ENCODE measurements at places on chromosomes 2 and 18.
A peak's percentile ranks its signal among the peaks of the same experiment; 100 is the strongest.

GRCh38 chr18:6623278-6623677, 106.2 kb upstream of the ARHGAP28 start:
- H3K27ac ChIP-seq, result no peak overlapping the region
- H3K4me3 ChIP-seq, result no peak overlapping the region
- no peaks in the 10 kb centered on the region for H3K36me3 ChIP-seq
- peaks cover 26% of the 10 kb centered on the region for H3K4me1 ChIP-seq
- DNase-seq, result no peak
- no peaks in the 10 kb centered on the region for H3K27me3 ChIP-seq

GRCh38 chr2:28292491-28292890, 100.2 kb upstream of the FOSL2 start:
- H3K4me3 ChIP-seq, result no peak overlapping the region
- no peak overlapping the region for H3K27ac ChIP-seq
- H3K27me3 ChIP-seq, result no peaks in the 10 kb centered on the region

- H3K4me3 ChIP-seq, result no peak overlapping the region
- no peaks in the 10 kb centered on the region for H3K36me3 ChIP-seq
- peak overlapping the region; percentile 66 for H3K27ac ChIP-seq
- DNase-seq, result no peak
- no peaks in the 10 kb centered on the region for H3K27me3 ChIP-seq
- peaks cover 56% of the 10 kb centered on the region for H3K4me1 ChIP-seq
Measured at GRCh38 chr2:102032368-102033030, 40.7 kb downstream of the IL1R2 start.

DNA sequence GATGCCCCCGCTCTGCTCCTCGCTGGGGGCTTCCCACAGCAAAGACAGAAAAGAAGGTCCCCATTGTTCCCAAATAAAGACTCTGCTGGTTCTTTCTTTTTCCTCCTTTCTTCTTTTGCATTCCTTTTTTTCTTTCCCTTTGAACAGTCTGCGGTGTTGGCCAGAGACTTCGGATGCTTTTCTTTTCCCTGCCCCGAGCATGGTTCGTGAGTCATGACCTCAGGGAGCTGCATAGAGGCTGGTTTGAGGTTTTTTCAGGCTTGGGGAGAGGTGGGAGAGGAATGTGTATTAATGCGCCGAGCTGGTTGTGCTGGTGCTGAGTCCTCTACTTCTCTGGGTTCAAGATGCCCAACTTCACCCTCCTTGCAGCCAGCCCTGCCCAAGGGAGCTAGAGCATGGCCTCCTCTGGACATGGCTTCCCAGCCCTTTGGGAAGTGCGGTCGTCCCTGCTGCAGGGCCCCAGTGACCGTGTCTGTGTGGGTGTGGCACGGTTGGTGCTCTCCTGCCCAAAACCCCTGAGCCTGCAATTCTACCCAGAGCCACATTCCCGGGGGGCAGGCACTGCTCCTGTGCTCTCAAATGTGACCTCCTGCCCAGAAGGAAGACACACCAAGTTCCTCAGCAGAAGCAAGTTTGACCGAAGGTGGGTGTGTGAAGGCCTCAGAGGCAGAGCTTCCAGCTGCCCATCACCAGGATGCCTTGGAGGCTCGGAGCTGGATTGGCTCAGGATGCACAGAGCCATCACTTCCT, 9.0 kb upstream of the ARHGEF4 start:
- no peak overlapping the region for H3K4me3 ChIP-seq
- no peak for DNase-seq
- H3K27ac ChIP-seq, result no peak overlapping the region
- peaks cover 8% of the 10 kb centered on the region for H3K27me3 ChIP-seq
- H3K36me3 ChIP-seq, result no peaks in the 10 kb centered on the region
- peaks cover 5% of the 10 kb centered on the region for H3K4me1 ChIP-seq

DNA sequence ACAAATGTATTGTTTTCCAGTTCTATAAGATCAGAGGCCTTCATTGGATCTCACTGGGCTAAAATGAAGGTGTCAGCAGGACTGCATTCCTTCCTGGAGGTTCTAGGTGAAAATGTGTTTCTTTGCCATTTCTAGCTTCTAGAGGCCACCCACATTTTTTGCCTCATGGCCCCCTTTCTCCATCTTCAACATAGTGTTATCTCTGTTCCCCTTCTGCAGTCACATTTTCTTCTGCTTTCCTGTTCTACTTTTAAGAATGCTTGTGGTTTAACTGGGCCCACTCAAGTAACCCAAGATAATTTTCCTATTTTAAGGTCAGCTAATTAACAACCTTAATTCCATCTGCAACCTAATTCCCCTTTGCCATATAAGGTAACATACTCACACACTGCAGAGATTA, 36.1 kb downstream of the METTL21A start:
- peaks cover 66% of the 10 kb centered on the region for H3K36me3 ChIP-seq
- no peaks in the 10 kb centered on the region for H3K27me3 ChIP-seq
- no peak overlapping the region for H3K27ac ChIP-seq
- no peak for DNase-seq
- no peaks in the 10 kb centered on the region for H3K4me1 ChIP-seq
- no peak overlapping the region for H3K4me3 ChIP-seq

- H3K4me1 ChIP-seq, result no peaks in the 10 kb centered on the region
- no peak overlapping the region for H3K27ac ChIP-seq
- no peaks in the 10 kb centered on the region for H3K27me3 ChIP-seq
- no peak for DNase-seq
Measured at GRCh38 chr2:97885841-97886240, 109.9 kb downstream of the TMEM131 start.

GRCh38 chr2:55092439-55092838, 42.2 kb upstream of the RTN4 start:
- no peak overlapping the region for H3K4me3 ChIP-seq
- no peak overlapping the region for H3K27ac ChIP-seq
- H3K4me1 ChIP-seq, result peaks cover 11% of the 10 kb centered on the region
- no peaks in the 10 kb centered on the region for H3K36me3 ChIP-seq

DNA sequence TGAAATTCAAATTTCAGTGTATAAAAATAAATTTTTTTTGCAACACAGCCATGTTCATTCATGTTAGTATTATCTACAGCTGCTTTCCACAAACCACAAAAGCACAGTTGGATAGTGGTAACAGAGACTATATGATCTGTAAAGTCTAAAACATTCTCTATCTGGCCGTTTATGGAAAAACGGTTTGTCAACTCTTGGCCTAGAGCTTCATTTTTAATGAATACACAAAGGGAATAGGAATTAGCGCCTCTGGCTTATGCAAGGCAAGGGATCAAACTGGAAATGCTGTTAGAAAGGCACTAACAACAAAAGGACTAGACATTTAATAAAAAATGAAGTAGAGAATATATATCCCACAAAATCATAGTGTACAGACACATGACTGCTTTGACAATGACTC, 211.9 kb downstream of the EXOC6B start:
- no peaks in the 10 kb centered on the region for H3K36me3 ChIP-seq
- H3K27ac ChIP-seq, result no peak overlapping the region
- H3K27me3 ChIP-seq, result no peaks in the 10 kb centered on the region
- H3K4me3 ChIP-seq, result no peak overlapping the region
- peaks cover 5% of the 10 kb centered on the region for H3K4me1 ChIP-seq

GRCh38 chr2:97754690-97755346, 41.4 kb downstream of the ZAP70 start:
- H3K27ac ChIP-seq, result no peak overlapping the region
- H3K27me3 ChIP-seq, result no peaks in the 10 kb centered on the region
- H3K4me1 ChIP-seq, result peaks cover 13% of the 10 kb centered on the region

DNA sequence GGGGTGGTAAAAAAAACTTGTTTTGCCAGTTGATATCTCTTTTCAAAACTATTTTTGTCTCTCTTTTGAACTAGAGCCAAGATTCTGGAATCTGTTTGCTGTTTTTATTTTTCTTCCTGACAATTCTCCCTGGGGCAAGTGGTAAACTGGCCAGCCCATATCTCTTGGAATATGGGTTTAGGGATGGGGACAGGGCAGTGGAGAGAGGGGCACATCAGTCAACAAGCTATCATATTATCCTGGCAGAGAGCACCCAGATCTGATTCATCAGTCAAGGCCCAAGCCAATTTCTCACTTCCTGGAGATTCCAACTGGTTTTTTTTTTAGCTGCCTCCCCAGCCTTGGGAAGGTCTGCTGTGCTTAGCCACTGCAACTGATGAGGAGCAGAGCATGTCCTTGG, 52.3 kb downstream of the ARHGAP28 start:
- H3K27ac ChIP-seq, result peak overlapping the region; percentile 39
- no peak for DNase-seq
- H3K4me1 ChIP-seq, result peaks cover 14% of the 10 kb centered on the region
- no peaks in the 10 kb centered on the region for H3K36me3 ChIP-seq

- DNase-seq, result peak; percentile 94
- peak within 1 kb of the TSS; percentile 99 for H3K27ac ChIP-seq
- H3K4me3 ChIP-seq, result peak within 1 kb of the TSS; percentile 95
- H3K36me3 ChIP-seq, result no peaks in the 10 kb centered on the region
- no peaks in the 10 kb centered on the region for H3K27me3 ChIP-seq
Measured at GRCh38 chr2:26244309-26245230, at the start of the genes HADHA and HADHB. Gene HADHA, minus strand, starts transcription at chr2:26244632. Its CDS starts 36 bp downstream, at chr2:26244596. Gene HADHB, plus strand, starts transcription at chr2:26244939. Its CDS starts 9,316 bp downstream, at chr2:26254255.

DNA sequence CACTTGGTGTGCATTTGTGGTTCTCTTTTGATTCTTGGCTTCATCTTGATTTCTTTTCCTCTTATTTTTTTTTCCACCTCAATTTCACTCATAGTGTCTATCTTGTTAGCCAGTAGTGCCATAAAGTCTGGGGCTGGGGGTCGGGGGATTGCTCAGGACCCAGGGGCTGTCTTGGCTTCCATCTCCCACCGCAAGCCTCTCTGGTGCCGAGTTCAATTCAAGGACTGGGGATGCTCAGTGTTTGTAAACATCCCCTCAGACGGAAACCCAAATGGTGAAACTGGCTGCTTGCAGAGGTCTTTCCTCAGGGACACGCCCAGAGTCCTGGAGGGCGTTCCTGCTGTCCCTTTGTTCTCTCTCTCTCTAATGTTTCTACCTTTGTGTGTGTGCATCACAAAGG, 173.3 kb downstream of the TWIST2 start:
- peaks cover 13% of the 10 kb centered on the region for H3K27me3 ChIP-seq
- no peak overlapping the region for H3K4me3 ChIP-seq
- peaks cover 13% of the 10 kb centered on the region for H3K4me1 ChIP-seq
- no peaks in the 10 kb centered on the region for H3K36me3 ChIP-seq
- no peak overlapping the region for H3K27ac ChIP-seq

DNA sequence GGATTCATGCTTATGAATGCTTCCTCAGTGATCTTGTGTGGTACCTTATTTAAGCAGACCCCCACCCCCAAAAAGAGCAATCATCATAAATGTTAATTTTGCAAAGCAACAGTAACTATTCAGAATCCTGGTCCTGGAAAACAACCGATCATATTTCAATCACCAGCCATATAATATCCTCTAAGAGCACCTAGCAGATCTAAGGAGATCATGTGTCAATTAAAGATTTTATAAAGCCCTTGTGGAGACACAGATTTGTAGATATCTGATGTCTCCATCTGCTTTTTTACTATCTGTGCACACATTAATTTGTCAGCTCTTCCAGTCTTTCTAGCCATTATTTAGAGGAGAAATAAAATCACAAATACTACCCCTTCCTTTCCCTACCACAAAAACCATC, 423.7 kb downstream of the TGIF1 start:
- no peak overlapping the region for H3K27ac ChIP-seq
- H3K27me3 ChIP-seq, result no peaks in the 10 kb centered on the region
- H3K4me3 ChIP-seq, result peak overlapping the region; percentile 7
- no peak for DNase-seq

DNA sequence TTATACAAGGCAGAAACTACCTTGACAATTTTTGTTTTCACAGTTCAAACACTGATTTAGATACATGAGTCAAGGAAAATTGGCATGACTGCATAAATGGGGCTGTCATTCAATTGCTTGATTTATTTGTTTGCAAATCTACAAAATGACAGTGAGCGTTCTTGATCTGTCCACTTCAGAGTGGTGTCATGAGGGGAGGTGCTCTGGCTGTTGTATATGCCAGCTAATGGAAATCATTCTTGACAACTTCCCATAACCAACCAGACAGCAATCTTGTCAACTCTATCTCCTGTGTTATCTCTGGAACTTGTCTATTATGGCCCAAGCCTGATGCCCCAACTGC, 120.6 kb upstream of the UGP2 start:
- no peak overlapping the region for H3K4me3 ChIP-seq
- no peak overlapping the region for H3K27ac ChIP-seq
- H3K4me1 ChIP-seq, result no peaks in the 10 kb centered on the region
- no peaks in the 10 kb centered on the region for H3K36me3 ChIP-seq

GRCh38 chr2:237062585-237062984, 23.1 kb upstream of the COPS8 start:
- H3K27me3 ChIP-seq, result no peaks in the 10 kb centered on the region
- no peak overlapping the region for H3K27ac ChIP-seq
- DNase-seq, result no peak

- no peak for DNase-seq
- H3K27me3 ChIP-seq, result no peaks in the 10 kb centered on the region
- H3K27ac ChIP-seq, result no peak overlapping the region
Measured at GRCh38 chr2:232275670-232276069, 102.9 kb upstream of the ALPP start.

- H3K4me3 ChIP-seq, result no peak overlapping the region
- no peak for DNase-seq
- H3K27ac ChIP-seq, result no peak overlapping the region
- no peaks in the 10 kb centered on the region for H3K27me3 ChIP-seq
- no peaks in the 10 kb centered on the region for H3K36me3 ChIP-seq
Measured at GRCh38 chr18:66495844-66496243, 108.0 kb downstream of the CDH19 start.

- H3K36me3 ChIP-seq, result no peaks in the 10 kb centered on the region
- peaks cover 33% of the 10 kb centered on the region for H3K27me3 ChIP-seq
- peaks cover 8% of the 10 kb centered on the region for H3K4me1 ChIP-seq
- H3K4me3 ChIP-seq, result no peak overlapping the region
Measured at GRCh38 chr2:70960833-70961647, 17.4 kb upstream of the ANKRD53 start.

GRCh38 chr2:1418566-1418965, 5.3 kb downstream of the TPO start:
- no peaks in the 10 kb centered on the region for H3K36me3 ChIP-seq
- H3K4me1 ChIP-seq, result peaks cover 9% of the 10 kb centered on the region
- H3K27me3 ChIP-seq, result no peaks in the 10 kb centered on the region
- no peak overlapping the region for H3K4me3 ChIP-seq
- no peak for DNase-seq

DNA sequence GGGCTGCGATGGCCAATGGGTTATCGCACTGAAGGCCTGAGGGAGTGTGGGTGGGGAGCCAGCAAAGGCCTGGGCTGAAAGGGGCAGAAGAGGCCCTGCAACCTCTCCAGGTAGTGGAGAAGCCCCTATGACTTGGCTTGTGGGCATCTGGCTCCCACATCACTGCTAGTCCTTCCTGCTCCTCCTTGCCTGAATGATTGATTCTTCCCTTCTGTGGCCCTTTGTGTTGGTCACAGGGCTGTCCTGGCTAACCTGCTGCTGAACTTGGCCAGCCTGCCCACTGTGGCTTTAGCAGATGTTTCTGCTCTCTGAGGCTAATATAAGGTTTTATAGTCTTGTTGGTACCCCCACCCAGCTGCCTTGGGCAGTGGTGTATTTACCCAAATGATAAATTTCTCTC, 136.2 kb upstream of the ALPP start:
- H3K27me3 ChIP-seq, result no peaks in the 10 kb centered on the region
- DNase-seq, result no peak
- H3K36me3 ChIP-seq, result peaks cover 4% of the 10 kb centered on the region
- H3K4me1 ChIP-seq, result no peaks in the 10 kb centered on the region
- no peak overlapping the region for H3K27ac ChIP-seq

- H3K36me3 ChIP-seq, result no peaks in the 10 kb centered on the region
- no peak overlapping the region for H3K27ac ChIP-seq
- H3K4me1 ChIP-seq, result peaks cover 8% of the 10 kb centered on the region
Measured at GRCh38 chr18:3584897-3585460, 135.0 kb downstream of the TGIF1 start.

- no peak for DNase-seq
- H3K27ac ChIP-seq, result no peak overlapping the region
- H3K4me3 ChIP-seq, result no peak overlapping the region
- no peaks in the 10 kb centered on the region for H3K4me1 ChIP-seq
Measured at GRCh38 chr2:6499691-6500090, 366.0 kb downstream of the CMPK2 start.
